ENCODE measurements at places on chromosomes 7 and 10.

DNA sequence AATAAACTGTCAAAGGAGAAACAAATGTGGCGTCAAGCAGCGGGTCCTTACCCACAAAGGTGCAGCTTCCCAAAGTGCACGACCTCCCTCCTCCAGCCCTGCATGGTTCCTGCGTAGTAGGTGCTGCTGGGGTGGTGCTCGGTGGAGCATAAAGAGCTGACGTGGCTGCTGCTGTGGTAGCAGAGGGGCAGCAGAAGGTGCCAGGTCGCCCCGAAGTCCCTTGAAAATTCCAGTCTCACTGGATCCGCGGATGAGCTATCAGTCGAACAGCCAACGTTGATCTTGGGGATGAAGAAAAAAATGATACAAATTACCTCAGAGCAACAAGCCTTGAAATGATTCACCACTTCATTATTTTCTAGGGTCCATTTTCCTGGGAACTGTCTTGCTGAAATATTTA is 105.0 kb upstream of the SLC26A5 start:
- no peaks in the 10 kb centered on the region for H3K36me3 ChIP-seq
- H3K27me3 ChIP-seq = no peaks in the 10 kb centered on the region
- no peak overlapping the region for H3K27ac ChIP-seq
- H3K4me1 ChIP-seq = peaks cover 2% of the 10 kb centered on the region
- no peak for DNase-seq

DNA sequence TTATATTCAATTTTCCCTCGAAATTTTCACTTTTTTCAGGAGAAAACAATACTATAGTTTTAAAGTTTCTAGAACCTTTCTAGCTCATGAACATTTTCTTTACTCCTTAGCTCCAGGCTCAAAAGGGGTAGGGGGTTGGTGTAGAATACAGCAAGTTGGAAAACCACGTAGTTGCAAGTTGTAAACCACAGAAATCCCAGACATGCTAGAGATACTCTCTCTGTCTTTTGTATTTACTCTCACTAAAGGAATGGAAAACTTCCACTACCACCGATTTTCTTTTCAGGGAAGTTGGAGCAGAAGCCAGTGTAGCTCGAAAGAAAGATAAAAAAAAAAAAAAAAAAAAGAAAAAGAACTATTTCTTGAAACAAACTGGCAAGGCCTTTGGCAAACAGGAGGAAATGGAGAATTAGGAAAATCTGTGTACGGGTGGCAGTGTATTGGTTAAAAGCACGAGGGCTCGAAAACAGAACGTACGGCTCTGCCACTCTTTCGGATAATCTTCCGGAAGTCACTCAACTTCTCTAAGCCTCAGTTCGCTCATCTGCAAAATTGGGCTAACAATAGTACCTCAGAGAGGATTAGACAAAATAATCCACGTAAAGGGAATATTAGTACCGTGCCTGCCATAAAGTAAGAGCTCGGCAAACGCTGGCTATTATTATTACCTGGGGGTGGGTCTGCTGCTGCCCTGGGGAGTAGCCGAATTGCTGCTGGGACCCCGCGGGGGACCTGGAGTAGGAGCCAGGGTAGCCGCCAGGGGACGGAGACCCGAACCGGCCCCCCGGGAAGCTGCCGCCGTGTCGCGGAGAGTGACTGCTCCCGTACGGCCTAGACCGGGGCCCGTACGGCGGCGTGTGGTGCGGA is 628 bp downstream of the MPLKIP start:
- peak; percentile 44 for DNase-seq
- no peaks in the 10 kb centered on the region for H3K27me3 ChIP-seq
- peaks cover 4% of the 10 kb centered on the region for H3K4me1 ChIP-seq
- H3K36me3 ChIP-seq = peaks cover 4% of the 10 kb centered on the region
- H3K4me3 ChIP-seq = peak overlapping the region; percentile 95

- H3K4me1 ChIP-seq = peaks cover 2% of the 10 kb centered on the region
- no peak overlapping the region for H3K4me3 ChIP-seq
- DNase-seq = no peak
- H3K36me3 ChIP-seq = no peaks in the 10 kb centered on the region
- H3K27ac ChIP-seq = no peak overlapping the region
Observed at GRCh38 chr7:138063400-138063799, 12.9 kb upstream of the AKR1D1 start.

GRCh38 chr7:2280424-2280823 is 33.8 kb downstream of the SNX8 start:
- no peak overlapping the region for H3K27ac ChIP-seq
- DNase-seq = peak; percentile 5
- no peaks in the 10 kb centered on the region for H3K27me3 ChIP-seq

DNA sequence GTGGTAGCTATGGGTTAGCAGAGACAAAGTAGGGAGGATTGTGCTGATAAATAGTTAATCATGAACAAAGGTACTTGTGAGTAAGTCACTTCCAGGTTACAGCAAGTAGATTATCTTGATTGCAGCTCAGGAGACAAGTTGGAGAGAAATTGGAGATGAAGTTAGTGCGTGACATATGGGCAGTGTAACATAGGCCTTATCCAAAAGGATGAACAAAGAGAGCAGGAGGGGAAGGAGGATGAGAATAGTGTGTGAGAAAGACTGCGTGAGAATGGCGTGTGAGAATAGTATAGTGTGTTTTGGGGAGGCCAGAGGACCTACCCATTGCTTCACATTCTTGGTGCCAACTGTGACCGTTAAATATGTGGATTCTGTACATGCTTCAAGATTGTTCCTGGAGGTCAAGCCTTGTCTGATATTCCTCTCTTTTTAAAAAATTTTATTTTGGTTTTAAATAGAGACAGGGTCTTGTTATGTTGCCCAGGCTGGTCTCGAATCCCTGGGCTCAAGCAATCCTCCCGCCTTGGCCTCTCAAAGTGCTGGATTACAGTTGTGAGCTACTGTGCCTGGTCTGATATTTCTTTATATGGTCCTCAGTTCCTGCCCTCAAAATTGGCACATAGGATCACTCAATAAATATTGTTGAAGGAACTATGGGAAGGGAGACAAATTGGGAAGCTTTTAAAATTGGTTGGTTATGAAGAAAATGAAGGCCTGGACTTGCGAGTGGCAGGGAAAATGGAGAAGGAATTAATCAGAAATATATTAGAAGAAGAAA is 3.2 kb downstream of the VCL start:
- H3K27me3 ChIP-seq = no peaks in the 10 kb centered on the region
- DNase-seq = no peak
- peak overlapping the region; percentile 15 for H3K27ac ChIP-seq
- no peak overlapping the region for H3K4me3 ChIP-seq

- H3K36me3 ChIP-seq = no peaks in the 10 kb centered on the region
- no peak overlapping the region for H3K4me3 ChIP-seq
- no peak overlapping the region for H3K27ac ChIP-seq
Observed at GRCh38 chr10:110684800-110685446, 40.8 kb downstream of the RBM20 start.

DNA sequence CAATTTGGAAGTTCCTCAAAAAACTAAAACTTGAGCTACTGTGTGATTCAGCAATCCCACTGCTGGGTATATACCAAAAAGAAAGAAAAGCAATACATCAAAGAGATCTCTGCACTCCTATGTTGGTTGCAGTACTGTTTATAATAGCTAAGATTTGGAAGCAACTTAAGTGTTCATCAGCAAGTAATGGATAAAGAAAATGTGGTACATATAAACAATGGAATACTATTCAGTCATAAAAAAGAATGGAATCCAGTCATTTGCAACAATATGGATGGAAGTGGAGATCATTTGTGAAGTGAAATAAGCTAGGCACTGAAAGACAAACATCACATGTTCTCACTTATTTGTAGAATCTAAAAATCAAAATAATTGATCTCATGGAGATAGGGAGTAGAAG is 16.5 kb upstream of the IMMP2L start:
- no peaks in the 10 kb centered on the region for H3K27me3 ChIP-seq
- DNase-seq = no peak
- H3K27ac ChIP-seq = no peak overlapping the region
- H3K4me1 ChIP-seq = no peaks in the 10 kb centered on the region

DNA sequence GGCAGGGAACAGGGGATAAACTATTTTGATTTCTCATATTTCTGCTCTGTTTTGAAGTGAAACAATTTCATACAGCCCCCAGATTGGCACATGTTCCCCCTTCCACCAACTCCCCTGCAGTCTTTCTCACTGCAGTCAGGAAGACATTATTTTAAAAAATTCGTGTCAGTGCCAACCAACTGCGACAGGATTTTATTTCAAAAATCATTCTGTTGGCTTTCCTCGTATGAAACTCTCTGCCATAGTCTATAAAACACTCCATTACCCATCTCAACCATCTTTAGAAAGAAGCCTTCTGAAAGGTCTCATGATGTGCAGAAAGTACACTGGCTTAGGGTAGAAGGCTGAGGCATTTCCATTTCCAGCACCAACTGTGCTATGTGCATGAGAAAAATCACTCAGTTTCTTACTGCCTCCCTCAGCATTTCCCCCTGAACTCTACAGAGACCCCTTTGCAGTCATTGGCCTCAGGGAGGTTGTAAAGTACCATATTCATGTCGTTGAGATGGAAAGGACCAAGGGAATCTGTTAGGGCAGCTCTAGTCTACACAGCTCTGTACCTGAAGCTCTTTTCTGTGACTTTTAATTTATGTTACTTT is 46.9 kb downstream of the STEAP1B start:
- peaks cover 19% of the 10 kb centered on the region for H3K27me3 ChIP-seq
- H3K27ac ChIP-seq = no peak overlapping the region
- no peaks in the 10 kb centered on the region for H3K4me1 ChIP-seq
- DNase-seq = no peak
- H3K4me3 ChIP-seq = peak overlapping the region; percentile 64

- H3K27me3 ChIP-seq = no peaks in the 10 kb centered on the region
- no peaks in the 10 kb centered on the region for H3K36me3 ChIP-seq
- peak overlapping the region; percentile 5 for H3K27ac ChIP-seq
- DNase-seq = peak; percentile 88
- H3K4me3 ChIP-seq = no peak overlapping the region
- H3K4me1 ChIP-seq = peaks cover 12% of the 10 kb centered on the region
Observed at GRCh38 chr10:29691564-29692072, 56.8 kb upstream of the SVIL start.

DNA sequence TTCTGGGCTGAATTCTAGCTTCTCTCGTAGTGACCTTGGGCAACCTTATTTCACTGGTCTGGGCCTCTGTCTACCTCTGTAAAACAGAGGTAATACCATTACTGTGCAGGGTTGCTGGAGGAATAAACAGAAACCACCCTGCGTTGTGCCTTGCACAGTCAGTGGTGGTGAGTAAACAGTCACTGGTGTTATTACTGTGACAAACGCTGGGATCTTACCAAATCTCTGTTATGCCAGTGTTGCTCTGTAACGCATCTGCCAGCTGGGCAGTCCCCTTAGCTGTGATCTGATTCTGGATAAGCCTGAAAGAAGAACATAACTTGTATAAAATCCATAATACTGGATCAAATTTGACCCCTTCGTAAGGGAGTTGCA is 49.4 kb downstream of the NOD1 start:
- no peak overlapping the region for H3K27ac ChIP-seq
- H3K27me3 ChIP-seq = no peaks in the 10 kb centered on the region
- H3K36me3 ChIP-seq = peaks cover 90% of the 10 kb centered on the region
- DNase-seq = no peak

DNA sequence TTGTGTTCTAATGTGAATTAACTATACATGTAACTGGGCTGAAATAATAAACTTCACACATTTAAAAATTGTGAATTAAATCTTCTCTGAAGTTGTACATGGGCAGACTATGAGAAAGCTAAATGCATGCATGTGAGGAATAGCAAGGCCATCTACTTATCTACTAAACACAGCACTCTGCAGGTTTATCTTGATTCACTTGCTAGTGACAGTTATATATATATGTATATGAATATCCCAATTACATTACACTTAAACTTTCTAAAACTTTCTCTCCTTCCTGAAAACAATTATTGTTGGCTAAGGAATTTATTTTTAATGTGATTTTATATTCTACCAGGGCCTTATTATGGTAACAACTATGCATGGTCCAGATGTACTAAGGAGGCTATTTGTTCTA is 5.1 kb upstream of the SP4 start:
- H3K27me3 ChIP-seq = no peaks in the 10 kb centered on the region
- no peak overlapping the region for H3K27ac ChIP-seq
- no peaks in the 10 kb centered on the region for H3K36me3 ChIP-seq
- no peak for DNase-seq

DNA sequence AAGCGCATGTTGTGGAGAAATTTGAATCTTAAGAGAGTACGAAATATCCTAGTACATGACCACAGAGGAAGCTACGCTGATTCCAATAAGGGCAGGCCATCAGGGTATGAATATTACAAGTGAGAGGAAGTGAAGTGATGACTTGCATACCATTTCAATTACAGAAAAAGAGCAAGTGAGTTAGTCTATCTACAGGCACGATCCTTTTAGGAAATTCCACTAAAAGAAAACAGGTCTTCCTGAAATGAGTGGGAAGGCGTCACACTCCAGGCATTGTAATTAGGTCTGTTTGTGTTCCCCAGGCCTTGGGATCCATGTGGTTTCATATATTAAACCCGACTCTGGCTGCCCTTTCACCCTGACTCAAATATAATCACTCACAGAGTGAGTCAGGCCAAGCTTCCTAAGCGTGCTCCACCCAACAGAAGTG is 152.5 kb downstream of the SEMA3A start:
- no peak overlapping the region for H3K4me3 ChIP-seq
- H3K4me1 ChIP-seq = no peaks in the 10 kb centered on the region
- no peaks in the 10 kb centered on the region for H3K36me3 ChIP-seq
- peak overlapping the region; percentile 77 for H3K27ac ChIP-seq
- no peaks in the 10 kb centered on the region for H3K27me3 ChIP-seq

DNA sequence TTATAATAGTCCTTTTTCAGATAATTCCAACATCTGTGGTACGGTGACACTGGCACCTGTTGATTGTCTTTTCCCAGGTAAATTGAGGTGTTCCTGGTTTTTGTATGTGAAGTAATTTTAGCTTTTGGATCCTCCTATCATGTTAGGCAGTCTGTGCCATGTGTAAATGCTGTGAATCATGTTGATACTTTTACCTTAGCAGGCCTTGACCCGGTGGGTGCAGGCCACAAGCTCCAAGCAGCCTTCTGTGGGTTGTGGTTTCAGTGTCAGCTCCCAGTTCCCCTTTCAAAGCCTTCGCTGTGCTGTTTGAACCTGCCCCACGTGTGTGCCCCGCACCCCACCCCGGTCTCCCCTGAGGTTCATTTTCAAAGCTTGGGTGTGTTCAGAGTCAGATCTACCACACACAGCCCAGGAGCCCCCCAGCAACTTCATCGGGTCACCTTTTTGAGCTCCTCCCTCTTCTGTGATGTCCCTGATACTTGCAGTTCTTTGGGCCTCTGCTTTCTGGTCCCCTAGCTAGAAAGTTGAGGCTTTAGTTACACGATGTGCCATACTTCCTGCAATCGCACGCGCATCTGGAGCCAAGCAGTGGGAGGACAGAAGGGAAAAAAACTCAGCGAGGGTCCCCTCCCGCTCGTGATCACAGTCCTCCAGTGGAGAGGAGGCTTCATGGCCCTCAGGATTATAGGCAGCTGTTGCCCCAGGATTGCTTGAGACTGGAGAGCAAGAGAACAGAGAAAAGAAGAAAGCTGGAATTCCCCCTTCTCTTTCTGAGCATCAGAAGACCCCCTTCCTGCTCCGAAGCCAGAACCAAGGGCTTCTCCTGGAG is 8.7 kb upstream of the BHLHA15 start:
- no peak overlapping the region for H3K4me3 ChIP-seq
- H3K4me1 ChIP-seq = peaks cover 6% of the 10 kb centered on the region
- peaks cover 39% of the 10 kb centered on the region for H3K36me3 ChIP-seq
- DNase-seq = no peak
- no peaks in the 10 kb centered on the region for H3K27me3 ChIP-seq

GRCh38 chr7:77202481-77202976 is 2.9 kb upstream of the FGL2 start:
- H3K4me1 ChIP-seq = no peaks in the 10 kb centered on the region
- DNase-seq = no peak
- H3K27me3 ChIP-seq = no peaks in the 10 kb centered on the region
- no peak overlapping the region for H3K4me3 ChIP-seq

GRCh38 chr7:85215098-85215497 is 28.2 kb upstream of the SEMA3D start:
- no peak overlapping the region for H3K27ac ChIP-seq
- DNase-seq = no peak
- no peaks in the 10 kb centered on the region for H3K27me3 ChIP-seq
- H3K4me3 ChIP-seq = no peak overlapping the region
- no peaks in the 10 kb centered on the region for H3K4me1 ChIP-seq

Data from mesenchymal stem cell (in vitro differentiated cells and primary cell).